ENCODE measurements at places on chromosomes 6 and 20. TPM values are rescaled to one million over a fixed set of nuclear protein-coding genes. Genes with fewer than 3 reads are reported as not detected.

GRCh38 chr20:47191074-47191673 lies 165.3 kb downstream of the ZMYND8 start:
- no peak for DNase-seq

DNA sequence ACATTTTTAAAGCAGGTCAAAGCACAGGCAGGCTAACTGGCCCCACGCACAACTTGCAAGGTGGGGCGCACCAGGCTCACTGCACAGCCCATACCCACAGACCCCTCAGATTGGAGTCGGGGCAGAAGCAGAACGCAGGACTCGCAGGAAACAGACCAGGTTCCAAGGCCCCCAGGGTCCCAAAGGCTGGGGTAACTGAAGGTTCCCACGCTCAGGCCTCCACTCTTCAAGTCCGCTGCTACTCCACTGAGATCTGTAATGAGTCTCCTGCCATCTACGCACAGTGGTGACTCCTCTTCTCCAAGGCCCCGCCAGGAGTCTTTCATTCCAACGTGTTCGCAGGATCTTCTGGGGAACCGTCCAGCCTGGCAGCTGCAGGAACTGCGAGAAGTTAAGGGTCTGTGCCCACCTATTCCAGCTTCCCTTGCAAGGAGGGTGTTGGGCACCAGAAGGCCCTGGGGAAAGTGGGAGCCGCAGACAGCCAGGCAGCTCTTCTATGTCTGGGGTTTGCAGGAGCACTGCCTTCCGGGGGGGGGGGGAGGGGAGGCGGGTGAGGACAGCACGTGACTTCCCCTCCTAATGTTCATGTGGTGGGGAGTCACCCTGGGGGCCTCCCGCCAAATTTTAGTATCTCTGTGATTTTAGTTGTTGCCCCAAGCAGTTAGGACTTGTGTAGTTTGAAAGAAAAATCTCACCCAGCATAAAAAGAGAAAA lies 2.0 kb upstream of the TAF4 start:
- peak; percentile 43 for DNase-seq

DNA sequence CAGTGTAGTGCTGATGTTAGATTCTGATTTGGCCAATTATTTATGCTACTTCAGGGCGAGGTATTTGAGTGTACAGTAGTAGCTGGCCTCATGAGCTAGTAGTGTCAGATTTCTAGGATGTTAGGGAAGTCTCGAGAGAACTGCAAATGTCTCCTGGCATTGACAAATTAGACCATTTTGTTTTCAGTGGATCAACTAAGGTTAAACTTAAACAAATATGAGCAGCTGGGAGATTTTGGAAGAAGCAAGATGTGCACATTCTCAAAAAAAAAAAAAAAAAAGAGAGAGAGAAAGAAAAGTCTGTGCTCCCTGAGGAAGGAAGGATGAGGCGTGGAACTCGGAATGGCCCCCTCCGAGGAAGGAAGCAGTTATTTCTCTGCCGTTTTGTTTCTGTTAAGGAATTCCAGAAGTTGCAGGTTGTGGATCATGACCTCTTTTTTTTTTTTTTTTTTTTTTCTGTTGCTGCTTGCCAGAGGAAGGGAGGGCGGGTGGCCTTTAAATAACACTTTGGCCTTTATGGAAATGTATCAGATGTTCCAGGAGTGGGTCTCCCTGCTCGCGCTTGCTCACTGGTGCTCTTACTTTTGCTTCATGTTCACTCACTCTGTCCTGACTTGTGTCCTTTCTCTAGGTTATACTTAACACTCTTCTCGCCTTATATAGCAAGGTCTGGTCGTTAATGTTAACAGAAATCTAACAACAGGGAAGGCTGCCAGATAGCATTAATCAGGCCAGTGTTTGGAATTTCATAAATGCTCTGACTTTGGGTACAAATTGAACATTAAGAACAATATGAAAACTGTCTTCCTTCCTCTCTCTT lies 124.4 kb downstream of the TCP11 start:
- DNase-seq: no peak

GRCh38 chr20:8492173-8492572 lies 360.1 kb downstream of the PLCB1 start:
- DNase-seq: no peak

DNA sequence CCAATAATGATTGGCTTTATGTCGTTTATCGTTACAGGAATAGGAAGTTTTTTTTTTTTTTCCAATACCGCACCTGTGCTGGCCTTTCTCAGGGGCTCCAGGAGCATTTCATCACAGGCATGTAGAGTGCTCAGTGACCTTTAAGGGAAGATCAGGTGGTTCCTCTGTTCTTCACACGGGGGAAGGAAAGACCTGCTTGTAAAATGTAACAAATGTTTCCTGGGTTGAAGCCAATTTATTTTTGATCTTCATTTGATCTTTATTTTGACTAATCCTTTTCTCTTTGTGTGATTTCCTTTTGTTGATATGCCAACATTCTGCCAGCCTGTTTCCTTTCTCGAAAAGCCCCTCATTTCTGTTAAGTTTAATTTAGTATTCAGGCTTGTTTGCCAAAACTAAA lies 61.9 kb upstream of the HBS1L start:
- no peak for DNase-seq

GRCh38 chr20:47768016-47768824 lies 17.1 kb downstream of the SULF2 start:
- no peak for DNase-seq

DNA sequence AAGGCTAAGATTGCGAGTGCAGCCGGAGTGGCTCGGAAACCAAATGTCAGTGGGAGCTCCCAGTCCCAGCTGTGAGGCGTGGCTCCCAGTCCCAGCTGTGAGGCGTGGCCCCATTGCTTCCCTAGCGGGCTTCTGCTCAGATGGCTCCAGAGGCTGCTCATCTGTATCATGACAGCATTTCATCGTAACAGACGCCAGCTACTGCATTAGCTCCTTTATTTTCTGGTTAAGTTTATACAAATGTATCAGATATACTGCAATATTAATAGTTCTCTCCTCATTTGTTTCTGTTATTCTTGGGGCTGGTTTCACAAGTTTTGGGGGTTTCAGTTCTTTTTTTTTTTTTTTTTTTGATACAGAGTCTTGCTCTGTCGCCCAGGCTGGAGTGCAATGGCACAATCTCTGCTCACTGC lies 34.7 kb upstream of the TBXT start:
- no peak for DNase-seq

GSTA2 gene
- total RNA-seq: not detected

NOTCH4 gene
- total RNA-seq: 0.96 TPM
